ENCODE measurements at places on chromosomes 11 and 22.

- no peak for DNase-seq
Observed at GRCh38 chr22:47822422-47822821, 1060.0 kb downstream of the TBC1D22A start.

DNA sequence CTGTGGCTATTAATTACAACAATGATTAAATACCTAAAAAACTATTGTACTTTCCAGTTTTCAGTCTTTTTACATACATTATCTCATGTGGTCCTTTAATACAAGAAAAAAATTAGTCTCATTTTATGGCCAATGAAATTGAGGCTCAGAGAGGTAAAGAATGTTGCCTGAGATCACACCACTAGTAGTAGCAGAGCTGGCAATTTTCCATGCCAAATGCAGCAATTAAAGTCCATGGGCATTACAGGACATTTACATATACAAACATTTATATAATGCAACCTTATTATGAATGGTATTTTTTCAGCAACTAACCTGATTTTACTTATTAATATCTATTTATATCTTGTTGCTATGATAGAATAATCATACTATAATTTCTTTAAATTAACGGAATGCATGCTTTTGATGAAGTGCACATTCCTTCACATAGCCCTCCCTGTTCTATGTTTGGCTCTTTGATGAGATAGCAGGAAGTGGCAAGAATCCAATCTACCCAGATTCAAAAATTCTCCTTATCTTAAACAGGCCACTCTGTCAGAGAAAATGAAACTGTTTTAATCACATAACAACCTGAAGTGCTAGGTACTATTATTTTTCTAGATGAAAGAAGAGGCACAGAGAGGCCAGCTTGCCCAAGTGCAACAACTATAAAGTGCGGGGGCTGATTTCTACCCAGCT, 120.9 kb upstream of the LDLRAD3 start:
- no peak for DNase-seq

DNA sequence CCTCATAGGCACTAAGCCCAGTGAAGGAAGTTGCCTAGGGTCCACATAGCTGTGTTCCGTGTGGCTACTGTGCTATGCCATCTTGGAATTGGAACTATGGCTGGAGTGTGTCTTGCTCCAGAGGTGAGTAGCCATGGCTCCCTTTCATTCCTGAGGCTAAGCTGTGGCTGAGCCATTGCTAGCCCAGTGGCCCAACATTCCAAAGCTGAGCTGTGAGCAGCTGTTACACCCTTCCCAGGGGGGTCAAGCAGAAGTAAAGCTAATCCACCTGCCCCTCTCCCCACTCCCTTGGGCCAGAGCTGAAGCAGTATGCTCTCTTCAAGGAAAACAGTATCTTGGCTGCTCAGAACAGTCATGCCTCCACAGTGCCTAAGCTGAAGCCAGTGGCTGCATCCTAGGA, 51.1 kb downstream of the USP35 start:
- no peak for DNase-seq

DNA sequence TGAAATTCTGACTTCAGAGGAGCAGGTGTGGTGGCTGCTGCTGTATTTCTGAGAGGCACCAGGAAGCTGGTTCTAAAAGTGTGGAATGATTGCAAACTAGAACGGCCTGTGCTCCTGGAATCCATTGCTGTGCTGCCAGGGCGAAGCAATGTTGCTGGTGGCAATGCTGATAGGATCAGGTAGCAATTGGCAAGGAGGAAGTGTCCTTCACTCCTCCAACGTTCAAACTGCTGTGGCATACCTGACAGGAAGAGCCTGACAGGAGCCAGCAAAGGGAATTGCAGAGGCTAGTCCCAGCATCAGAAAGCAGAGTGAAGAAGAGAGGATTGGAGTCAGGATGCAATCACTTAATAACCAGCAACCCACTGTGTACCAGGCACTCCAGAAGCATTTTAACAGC, 118.2 kb downstream of the FAR1 start:
- DNase-seq = no peak

DNA sequence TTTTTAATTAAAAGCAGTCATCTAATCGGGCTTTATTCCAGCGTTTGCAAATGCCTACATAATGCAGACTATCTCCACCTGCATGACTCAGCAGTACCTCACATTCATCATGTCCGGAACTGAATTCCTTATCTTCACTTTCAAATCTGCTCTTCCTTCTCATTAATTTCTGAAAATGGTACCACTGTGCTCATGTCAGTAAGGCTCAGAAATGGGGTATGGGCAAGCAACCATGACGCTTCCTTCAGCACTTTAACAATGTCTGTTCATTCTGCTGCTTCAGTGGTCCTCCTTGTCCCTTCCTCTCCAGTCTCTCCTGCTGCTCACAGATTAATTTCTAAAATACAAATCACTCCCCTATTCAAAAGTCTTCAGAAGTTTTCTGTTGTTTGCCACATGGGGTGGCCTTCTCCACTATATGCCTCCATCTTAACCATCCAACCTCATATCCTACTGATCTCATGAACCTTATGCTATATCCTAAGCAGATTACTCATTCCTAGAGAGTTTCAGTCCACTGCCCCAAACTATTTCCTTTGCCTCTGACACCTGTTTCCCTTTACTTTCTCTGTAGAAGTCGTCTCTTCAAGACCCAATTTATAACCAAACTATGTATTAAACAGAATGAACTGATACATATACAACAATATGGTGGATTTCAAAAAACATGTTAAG, 7.0 kb downstream of the GTF2H1 start:
- DNase-seq = no peak

DNA sequence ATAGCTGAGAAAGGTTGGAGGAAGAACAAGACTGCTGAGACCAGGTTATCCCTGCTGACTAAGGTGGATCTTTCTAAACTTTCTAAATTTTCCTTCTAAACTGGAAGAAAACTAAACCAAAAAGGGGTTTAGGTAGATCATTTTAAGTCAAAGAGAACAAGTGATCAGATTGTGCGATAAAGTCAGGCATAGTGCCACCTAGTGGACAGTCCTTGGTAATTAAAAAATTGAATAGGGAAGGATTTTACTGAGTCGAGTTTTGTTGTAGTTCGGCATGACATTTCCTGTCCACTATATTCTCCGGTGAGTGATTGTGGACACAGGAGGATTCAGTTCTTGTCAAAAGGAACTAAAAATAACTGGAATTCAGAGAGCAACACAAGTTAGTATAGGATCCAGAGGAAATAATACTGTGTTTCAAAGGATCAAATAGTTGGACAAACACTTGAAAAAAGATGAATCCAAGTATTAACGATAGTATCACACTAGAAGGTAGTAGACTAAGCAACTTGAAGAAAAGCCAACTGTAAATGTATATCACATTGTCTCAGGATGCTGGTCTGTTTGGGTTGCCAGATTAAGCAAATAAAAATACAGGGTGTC, 1236.4 kb downstream of the FAM181B start:
- DNase-seq = no peak

- DNase-seq = no peak
Observed at GRCh38 chr22:47944941-47945340, 1182.5 kb downstream of the TBC1D22A start.

- DNase-seq = peak; percentile 77
Observed at GRCh38 chr22:35627267-35628041, 10.3 kb upstream of the MB start.

DNA sequence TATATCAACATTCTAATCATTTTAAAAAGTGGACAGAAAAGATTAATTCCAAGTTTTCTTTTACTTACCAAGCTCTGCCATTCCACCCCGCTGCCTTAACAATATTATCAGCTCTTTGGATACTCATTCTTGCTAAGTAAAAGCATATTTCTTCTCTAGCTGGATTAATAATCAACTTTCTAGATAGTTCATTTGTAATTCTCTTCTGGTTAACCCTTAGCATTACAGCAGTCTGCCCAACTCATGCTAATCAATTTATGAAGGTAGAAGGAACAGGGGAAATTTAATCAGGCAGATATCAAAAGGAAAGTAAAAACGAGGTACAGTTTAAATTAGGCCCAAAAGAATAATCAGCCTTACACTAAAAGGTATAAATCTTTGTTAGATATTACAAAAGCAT, 41.0 kb upstream of the SOX6 start:
- no peak for DNase-seq

DNA sequence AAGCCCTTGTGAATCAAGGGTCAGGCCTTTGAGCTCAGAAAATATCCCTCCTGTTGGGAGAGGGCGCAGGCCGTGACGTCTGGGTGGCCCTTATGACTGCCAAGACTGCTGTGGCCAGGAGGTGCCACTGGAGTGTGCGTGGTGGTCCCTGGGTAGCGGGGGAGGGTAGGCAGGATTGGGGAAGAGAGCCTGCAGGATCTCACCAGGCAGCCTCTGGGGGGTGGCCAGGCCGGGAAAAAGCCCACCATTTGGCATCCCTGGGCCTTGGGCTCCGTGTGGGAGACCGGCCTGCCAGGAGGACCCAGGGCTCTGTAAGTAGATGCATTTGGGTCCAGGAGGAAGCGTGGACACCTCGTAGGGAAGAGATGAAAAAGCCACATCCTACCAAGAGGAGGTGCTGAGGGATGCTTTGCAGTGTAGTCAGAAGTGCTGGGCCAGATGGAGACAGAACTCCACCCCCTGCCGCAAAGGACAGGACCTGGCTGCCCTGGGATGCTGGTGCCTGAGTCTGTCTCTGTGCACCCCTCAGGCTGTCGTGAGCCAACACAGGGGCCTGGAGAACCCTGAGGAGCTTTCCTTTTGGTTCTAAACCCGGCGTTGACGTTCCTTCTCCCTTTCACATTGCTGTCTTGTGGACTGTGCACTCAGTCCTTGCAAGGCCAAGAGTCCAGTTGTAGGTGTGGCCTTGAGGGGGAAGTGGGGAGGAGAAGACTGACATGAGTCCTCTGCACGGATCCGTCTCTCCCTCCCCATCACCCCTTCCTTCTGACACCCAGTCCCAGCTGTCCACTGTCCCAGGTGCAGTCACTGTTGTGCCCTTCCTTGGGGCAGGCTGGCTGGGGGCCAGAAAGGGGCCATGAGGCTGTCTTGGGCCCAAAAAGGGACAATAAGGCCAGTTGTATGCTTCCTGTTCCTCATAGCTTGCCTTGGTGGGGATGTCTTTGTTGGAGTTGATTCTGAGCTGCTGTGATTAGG, 12.7 kb upstream of the MIEF1 start:
- no peak for DNase-seq

DNA sequence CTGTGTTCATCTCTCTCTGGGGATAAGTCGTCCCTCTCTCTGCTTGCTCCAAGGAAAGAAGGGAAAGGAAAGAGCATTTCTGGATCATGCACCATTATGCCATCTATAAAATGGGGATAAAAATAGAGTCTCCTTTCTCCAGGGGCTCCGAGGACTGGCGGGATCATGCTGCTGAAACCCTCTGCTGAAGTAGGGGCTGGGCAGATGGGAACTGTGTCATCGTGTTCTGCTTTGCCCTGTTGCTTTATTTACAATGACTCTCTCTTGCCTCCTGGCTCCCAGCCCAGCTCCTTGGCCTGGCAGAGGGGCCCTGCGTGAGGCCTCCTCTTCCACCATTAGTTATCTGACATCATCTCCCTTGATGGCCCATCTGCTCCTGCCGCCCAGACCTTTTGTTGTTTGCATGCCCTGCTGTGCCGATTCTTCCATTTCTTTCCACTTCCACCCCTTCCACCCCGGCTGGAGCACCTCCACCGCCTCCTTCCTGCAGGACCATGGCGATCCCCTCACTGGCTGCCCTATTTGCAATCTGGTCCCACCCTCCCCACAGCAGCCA, 200.9 kb downstream of the MYO18B start:
- DNase-seq = peak; percentile 70

DNA sequence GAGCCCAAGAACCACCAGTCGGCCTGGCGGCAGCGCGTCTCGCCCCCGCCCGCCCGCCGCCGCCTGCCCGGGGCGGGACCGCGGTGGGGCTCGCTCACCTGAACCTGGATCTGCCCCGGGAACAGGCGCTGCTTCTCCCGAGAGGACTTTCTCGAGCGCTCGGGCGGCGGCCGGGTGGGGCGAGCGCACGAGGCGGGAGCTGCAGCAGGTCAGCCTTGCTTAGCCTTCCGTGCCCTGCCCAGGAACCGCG, 133 bp downstream of the MYH9 start:
- no peak for DNase-seq

DNA sequence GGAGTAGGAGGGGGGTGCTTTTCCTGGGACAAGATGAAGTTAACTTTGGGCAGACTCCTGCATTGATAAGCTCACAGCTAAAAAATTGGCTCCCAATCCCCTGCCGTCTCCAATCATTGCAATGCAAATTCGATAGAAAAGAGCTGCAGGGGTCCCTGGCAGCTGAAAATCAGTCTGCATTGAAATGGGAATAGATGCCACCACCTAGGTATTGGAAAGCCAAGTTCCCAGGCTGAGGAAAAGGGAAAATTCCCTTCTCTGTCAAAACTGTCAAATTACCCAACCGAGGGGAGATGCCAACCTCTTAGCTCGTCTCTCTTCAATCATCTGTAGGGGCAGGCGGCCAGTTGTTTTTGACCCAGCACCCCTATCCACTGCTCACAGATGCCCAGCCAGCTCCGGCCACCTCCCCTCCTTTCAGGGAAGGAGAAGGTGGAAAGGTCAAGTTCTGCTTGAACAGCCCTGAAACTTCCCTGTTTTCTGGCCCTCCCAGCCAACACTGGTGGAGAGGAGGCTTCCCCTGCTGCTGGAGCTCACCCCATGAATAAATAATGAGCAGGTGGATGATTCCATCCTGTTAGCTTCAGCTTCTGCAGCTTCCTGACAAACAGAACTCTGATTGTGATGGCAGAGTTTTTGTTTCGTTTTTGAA, 916.3 kb downstream of the TBC1D22A start:
- DNase-seq = no peak

DNA sequence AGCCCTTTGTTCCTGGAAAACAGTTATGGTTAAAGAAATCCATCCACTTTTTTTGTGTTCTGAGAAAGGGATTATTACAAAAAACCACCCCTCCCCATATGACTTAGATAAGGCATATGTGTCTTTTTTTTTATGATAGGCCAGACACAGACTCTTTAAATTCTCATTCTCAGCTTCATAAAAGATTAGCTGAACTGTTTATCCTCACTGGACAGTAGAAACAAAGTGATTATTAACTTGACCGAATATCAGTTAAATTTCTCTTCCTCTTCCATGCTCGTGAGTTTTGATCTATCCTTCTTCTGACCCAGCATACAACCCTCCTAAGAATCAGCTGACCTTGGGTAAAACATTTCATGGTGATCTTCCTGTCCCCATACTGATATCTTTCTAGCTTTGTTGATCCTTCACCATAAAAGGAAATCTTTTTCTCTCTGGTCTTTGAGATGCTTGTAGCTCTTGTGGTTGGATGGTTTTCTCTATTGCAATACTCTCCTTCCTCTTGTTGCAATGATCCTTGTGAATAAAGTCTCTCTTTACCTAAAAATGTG, 26.2 kb downstream of the OR2AG2 start:
- no peak for DNase-seq

GRCh38 chr11:114367244-114367957, 32.9 kb downstream of the C11orf71 start:
- DNase-seq = no peak

DNA sequence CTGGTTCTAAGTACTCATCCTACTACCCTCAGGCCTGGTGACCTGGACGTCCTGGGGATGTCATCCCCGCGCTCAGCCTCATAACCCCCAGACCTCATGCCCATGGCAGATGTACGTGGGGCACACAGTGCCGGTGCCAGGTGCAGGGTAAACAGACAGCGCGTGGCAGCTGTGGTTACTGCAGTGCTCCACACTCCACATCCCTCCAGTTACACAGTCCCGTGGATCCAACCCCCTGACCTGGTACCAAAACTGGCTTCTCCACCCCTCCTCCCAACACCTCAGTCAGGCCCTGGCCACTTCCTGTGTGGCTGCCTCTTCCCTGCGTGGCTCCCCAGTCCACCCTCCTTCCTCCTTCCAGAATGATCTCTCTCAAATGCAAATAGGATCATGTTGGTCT, 95.2 kb downstream of the DSCAML1 start:
- DNase-seq = no peak

- DNase-seq = no peak
Observed at GRCh38 chr11:7077101-7077500, 11.7 kb upstream of the RBMXL2 start.

- no peak for DNase-seq
Observed at GRCh38 chr11:131811383-131811782, 441.0 kb downstream of the NTM start.
